ENCODE measurements at places on chromosomes 6 and 20.

DNA sequence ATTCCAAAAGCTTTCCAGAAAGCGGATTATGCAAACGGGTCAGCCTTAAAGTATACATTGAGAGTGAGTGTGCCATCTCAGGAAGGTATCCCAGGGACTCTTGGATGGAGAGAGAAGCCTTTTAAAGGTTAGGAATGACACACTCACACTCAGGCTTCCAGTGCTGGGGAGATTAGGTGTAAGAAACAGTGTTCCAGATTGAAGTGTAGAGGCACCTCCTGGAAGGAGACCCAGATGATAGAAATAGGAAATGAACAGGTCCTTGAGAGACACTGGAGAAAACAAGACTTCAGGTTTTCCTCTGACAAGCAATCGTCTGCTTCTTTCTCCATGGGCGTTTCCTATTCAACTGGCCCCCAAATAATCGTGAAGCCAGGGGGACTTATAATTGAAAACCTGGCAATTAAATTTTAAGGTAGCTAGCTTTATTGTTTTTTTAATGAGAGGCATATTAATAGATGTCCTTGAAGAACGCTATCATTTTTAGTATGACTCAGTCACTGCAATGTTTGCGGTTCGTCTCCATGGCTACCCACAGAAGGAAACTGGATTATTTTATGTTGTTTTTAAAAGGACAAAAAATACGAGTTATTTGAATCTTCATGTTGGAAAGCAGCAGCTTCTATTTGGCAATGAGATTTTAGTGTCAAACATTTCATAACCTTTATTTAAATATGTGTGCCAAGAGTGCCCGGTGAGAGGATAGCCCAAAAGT lies 85.3 kb downstream of the TRMT6 start:
- no peak for DNase-seq

DNA sequence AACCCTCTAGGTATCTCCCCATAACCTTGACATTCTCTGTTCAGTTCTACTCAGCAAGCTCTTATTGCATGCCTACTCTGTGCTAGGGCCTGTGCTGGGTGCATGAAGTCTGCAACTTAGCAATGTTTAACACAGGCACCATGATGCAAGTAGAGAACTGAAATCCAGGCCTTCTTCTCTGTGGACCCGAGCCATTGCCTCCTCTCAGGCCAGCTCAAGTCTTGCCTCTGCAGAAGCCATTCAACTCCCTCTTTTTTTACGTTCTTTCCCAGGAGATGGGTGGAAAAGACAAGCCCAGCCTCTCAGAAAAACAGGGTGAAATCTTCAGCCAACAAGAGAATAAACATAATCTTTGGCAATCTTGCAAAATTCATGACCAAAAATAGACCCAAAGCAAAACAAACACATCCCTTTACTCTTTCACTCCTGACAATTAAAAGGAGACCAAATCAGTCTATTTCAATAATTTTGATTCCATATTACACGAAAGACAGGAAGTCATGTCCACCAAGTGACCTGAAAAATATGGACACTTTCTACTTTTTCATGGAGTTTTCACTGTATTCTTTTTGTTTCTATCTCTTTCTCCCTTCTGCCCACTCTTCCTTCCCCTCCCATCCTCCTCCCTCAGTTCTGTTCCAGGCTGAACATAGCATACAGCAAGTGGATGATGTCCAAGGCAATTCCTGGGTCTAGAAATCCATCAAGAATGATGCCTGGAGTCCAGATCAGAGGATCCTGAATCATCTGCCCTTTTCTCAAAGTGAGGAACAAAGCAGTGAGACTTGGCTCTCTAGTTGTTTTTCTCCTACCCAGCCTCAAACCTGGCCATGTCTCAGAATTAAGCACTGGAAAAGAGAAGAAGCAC lies 45.4 kb upstream of the MOCS1 start:
- no peak for DNase-seq

DNA sequence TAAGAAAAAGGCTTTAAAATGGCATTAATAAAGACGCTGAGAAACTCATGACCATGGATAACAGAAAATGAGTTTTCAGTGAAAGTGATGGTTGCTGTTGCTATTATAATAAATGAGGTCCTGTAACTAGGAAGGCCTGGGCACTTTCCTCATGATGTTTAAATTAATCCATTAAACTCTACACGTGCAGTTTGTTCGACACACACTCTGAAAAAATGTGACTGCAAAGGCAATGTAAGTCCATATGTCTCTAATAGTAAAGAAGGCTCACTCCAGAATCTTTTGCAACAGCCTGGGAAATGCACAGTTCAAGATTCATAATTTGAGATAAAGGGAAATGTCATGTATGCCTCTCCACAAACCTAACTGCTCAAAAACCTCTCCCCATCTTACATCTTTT lies 153.4 kb downstream of the COL12A1 start:
- no peak for DNase-seq

GRCh38 chr6:72691249-72691648 lies 69.4 kb downstream of the KCNQ5 start:
- no peak for DNase-seq

DNA sequence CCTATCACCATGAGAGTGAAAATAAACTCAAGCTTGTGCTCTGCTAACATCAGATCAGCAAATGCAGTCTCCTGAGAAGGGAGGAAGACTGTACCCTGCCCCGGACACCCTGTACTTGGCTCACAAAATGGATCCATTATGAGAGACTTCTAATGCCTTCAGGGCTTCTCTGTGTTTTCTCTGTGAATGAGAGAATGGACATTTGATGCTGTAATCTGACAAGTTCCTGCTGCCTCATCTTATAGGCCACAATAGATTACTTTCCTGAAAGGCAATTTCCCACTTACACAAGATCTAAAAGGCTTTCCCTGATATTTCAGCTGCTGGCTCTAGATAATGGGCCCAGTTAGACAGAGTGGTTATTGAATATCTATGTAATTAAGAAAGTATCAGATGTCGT lies 117.2 kb downstream of the OTOR start:
- DNase-seq = no peak

- no peak for DNase-seq
Measured at GRCh38 chr6:35055891-35056290, 85.2 kb downstream of the TCP11 start.

DNA sequence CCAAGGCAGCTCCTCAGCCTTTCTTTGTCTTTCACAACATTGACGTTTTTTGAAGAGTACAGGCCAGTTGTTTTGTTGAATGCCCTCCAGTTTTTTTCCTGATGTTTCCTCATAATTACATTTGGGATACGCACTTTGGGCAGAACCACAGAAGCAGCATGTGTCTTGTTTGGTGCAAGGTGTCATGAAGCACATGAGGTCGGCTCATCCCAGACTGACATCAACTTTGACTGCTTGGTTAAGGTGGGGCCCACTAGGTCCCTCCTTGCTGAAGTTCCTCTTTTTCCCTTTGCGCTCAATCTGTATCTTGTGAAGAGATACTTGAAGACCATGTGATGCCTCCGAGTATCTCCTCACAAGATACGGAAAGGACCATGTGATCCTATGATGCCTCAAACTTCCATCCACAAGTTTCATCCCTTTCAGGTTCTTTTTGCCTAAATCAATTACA lies 10.5 kb downstream of the SNAI1 start:
- no peak for DNase-seq

DNA sequence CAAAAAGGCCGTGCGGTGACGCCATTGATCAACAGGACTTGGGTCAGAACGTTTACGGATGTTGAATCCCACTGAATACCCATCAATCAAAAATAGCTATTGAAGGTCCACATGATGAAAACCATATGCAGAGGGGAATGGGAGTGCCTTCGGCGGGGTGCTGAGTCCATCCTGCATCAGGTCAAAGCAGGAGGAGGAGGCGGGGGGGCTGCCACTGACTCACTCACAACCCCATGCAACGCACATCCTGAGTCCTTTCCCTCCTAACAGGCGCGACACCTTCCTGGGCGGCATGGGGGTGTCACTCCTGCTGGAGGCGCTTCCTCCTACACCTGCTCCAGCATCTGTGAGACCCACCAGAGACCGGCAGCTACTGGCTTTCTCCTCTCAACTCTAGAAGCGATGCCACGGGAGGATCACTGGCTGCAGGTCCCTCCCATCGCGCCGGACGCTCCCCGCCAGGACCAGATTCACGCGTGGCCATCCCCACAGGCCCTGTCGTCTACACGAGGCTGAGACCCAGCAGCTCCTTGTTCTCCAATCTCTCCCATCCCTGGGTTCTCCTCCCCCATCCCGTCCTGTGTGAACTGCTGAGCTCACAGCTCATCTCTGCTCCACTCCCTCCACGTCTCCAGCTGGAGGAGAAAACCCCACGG lies 170.6 kb upstream of the THBS2 start:
- no peak for DNase-seq
